SW480 (cell line): ENCODE measurements at places on chromosomes 11 and 22.
A peak's percentile ranks its signal among the peaks of the same experiment; 100 is the strongest.

DNA sequence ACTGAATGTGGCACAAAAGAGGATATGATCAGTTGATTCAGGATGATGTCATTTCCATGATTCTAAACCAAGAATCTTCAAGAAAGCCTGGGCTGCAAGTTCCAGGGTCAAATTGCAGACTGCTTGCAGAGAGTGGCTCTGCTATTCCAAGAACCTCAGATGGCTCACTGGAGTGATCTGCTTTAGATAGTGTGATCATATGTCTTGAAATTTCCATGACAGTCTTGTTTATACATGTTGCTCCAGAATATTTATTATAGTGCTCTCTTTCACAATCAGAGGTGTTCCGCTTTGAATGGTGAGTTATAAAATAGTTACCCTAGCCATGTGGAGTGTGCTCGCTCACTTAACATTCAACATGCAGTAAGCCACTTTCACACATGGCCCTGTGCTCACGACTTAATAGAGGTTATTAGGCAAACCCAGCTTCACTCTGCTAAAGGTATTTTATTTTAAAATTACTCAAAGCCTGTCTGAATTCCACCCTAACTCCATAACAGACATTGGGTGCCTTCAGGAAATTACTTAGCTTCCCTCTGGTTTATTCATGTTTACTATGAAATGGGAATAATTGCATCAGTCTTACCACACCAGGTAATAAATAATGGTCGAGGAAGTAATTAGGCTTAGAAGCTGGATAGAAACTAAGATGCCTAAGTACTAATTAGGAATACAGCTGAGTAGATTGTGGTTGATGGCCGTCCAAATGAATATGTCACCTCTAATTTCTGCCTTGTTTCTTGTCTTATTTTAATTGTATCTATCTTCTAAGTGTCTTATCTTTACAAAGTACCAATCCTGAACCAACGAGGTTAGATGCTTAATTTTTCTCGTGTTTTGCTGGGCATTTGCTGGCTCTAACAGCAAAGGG lies 187.9 kb downstream of the ETS1 start:
- no peak for DNase-seq

DNA sequence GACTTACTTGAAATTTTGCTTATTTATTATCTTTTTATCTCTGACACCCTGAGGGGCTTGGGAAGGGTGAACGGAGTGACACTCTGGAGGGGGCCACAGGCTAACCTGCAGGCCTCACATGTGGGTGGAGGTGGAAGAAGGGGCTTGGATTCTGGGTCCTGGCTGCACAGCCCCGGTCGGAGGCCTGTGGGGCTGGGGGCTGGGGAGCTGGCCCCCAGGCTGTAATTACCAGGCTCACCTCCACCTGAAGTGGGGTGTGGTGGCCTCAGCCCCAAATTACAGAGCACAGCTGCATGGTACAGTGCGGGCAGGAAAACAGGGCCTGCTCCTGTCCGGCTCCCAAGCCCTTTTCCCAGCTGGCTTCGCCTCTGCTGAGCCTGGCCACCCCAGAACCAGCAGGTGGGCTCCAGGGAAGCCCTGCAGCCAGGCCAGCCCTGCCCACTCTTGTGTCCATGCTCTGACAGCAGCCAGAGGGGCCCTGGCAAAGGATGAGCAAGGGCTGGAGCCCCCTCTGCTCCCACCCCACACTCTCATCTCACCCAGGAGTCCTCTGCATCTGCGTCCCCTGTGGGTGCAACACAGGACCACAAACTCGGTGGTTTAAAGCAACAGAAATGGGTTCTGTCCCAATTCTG lies 48.0 kb downstream of the IGF2 start:
- no peak for DNase-seq

- no peak for DNase-seq
Observed at GRCh38 chr22:19066531-19067271, 55.5 kb downstream of the DGCR2 start.

- DNase-seq: no peak
Observed at GRCh38 chr11:46099963-46100316, 21.3 kb downstream of the PHF21A start.

DNA sequence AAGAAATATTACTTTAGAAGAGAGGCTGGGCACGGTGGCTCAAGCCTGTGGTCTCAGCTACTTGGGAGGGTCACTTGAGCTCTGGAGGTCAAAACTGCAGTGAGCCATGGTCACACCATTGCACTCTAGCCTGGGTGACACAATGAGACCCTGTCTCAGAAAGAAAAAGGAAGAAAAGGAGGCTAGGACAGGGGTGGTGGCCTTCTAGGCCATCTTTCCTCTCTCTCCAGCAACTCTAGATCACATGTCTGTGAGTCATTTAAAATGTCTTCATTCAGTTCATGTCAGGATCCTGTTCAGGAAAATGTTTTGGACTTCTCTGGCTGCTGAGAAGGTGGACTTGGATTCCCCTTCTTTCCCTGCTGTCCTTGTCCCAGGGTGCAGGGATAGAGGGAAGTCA lies 53.3 kb downstream of the PPFIA1 start:
- no peak for DNase-seq

DNA sequence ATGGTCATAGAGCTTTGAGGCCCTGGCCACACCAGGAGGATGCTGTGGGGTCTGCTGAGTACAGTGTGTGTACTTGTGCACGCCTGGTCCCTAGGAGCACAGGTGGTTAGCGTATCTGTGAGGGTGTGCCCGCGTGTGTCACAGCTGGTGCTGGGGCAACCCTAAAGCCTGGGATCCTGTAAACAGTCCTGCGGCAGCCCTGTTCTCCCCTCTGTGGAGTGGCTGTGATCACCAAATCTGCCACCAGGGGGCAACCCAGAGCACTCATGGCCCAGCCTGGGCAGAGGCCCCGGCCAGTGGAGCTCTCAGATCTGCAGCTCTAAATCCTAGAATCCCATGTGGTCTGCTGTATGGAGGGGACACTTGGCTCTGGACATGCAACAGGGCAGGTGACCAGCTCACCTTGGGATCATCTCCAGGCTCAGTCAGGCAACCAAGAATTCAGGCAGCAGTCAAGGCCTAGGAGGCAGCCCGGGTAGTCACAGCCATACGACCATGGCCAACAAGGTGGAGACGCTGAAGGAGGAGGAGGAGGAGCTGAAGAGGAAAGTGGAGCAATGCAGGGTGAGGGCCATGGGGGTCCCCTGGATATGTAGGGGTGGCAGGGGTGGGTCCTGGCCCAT lies 3.9 kb downstream of the SH3BP1 start:
- DNase-seq: peak; percentile 42

GRCh38 chr22:29330753-29331152 lies 15.3 kb upstream of the RASL10A start:
- no peak for DNase-seq

DNA sequence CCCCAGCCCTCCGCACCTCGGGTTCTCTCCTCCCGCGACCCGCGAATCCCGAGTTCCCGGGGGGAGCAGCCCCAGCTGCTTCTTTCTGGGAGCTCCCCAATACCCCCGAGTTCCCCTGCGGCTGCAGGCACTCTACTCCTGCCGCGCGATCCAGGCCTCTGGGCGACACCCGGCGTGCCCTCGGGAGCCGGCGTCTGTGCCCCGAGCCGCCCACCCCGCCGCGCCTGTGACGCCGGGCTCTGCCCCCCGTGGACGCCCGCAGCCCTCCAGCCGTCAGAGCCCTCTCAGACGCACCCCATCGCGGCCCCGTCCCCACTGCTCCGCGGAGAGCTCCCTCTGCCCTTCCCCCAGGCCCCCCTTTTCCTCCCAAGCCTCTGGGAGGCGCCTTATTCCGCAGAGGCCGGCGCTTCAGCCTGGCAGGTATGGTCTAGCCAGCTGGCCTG lies 422 bp downstream of the GLB1L2 start:
- DNase-seq: peak; percentile 9

GRCh38 chr22:50518606-50519005 lies 6.8 kb downstream of the SCO2 start:
- DNase-seq: no peak

DNA sequence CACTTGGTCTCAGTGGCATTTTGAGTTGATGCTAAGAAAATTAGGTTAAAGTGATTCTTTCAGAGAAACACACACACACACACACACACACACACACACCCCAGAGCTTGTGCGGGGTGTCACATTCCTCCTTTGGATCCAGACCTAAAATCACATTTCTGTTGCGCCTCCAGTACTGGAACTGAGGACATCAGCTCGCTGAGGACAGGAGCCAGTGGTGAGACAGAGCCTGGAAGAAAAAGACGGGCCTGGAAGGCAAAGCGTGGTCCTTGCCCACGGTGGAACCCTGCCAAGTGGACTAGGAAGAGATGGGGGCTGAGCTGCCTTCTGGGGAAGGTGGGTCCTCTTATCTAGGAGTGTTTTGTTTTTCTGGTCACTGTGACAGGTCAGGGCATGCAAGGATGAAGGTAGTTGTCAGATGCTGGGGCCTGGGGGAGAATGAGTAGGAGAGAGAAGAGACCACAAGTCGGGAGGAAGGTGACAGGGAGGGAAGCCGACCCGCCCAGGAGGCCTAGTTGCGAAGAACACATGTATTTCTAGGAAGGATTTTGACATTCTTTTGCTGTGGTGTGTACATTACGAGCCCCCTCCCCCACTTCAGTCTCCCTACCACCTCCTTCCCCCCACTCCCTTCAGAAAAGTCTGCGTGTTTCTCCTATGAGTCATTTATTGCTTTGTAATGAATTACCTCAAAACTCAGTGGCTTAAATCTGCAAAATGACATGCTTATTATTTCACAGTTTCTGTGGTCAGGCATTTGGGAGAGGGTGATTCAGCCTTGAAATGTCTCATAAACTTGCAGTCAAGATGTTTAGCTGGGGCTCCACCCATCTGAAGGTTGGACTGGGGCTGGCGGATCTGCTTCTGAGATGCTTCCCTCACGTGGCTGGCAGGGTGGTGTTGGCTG lies 4.8 kb upstream of the ELFN2 start:
- DNase-seq: peak; percentile 91

DNA sequence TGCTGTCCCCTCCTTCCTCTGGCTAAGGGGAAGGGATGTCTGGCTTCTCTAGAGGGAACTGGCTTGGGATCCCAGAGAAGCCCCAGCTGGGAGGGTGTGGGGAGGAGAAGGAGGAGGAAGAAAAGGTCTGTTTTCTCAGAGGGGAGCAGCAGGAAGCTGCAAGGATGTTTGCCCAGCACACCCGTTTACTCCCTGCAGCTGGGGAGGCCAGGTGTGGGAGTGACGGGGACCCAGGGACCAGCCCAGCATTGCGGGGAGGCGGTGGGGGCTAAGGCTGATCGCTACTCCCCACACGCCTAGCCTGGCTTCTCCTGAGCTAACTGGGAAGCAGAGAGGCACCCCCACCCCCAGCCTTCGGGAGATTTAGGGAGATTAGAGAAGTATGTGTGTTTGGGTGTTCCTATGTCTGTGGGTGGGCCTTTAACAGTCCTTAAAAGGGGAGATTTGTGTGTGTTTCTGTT lies 3.9 kb downstream of the CREB3L1 start:
- no peak for DNase-seq

GRCh38 chr22:36257308-36257707 lies 4.4 kb downstream of the APOL1 start:
- no peak for DNase-seq

GRCh38 chr11:44567876-44568256 lies 2.4 kb downstream of the CD82 start:
- no peak for DNase-seq

DNA sequence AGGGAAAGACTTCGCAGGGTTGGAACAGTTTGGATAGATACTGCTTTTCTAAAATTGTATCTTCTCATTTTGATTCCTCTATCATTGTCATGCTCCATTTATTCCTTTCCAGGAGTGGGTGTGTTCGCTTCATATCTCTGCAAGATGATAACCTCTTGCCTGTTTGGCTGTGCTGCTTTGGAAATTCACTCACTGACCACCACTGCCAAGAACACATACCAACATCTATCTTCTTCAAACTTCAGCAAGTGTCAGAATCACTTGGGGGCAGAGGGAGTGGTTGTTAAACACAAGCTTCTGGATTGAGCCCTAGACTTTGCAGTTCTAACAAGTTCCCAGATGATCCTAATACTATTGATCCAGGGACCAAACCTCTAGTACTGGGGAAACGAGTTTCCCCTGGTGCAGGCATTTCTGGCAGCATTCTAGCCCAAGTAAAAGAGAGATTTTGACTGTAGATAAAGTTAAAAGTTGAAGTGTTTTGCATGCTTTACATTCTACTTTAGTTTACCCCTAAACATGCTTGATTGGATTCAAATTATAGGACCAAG lies 11.5 kb upstream of the DKK3 start:
- peak; percentile 17 for DNase-seq

GRCh38 chr22:49871482-49871881 lies 17.8 kb downstream of the ZBED4 start:
- DNase-seq: no peak

DNA sequence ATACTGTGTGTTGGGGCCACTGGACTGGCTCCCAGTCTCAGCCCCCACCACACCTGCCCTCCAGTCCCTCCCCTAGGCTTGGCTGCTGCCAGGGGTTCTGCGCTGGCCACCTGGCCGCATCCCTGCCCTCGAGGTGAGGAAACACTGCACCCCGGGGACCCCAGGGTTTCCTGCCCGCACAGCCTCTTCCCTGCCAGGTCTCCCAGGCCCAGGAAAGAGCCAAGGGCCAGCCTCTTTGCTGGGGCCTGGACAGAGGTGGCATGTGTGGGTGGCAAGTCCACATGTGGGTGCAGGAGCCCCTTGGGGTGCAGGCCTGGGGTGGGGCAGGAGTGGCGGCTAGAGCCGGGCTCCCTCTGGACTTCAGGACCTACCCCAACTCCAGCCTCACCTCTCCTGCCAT lies 2.5 kb downstream of the EPS8L2 start:
- DNase-seq: no peak

DNA sequence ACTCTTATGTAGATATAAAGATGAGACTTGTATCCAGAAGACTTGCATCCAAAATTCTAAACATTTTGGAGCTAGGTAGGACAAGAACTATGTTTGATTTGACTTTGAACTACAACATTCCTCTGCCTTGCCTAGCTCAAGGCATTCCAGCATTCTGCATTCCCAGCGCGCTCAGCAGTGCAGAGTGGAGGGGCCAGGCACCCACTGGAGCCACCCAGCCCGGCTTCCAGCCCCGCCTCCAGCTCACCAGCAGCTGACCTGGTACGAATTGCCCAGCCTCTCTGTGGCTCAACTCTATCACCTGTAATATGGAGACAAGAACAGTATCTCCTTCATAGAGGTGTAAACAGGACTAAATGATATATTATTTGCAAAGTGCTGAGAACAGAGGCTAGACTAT lies 28.8 kb downstream of the PRDM10 start:
- DNase-seq: peak; percentile 32

- no peak for DNase-seq
Observed at GRCh38 chr11:70494559-70495350, 96.4 kb downstream of the CTTN start.

DNA sequence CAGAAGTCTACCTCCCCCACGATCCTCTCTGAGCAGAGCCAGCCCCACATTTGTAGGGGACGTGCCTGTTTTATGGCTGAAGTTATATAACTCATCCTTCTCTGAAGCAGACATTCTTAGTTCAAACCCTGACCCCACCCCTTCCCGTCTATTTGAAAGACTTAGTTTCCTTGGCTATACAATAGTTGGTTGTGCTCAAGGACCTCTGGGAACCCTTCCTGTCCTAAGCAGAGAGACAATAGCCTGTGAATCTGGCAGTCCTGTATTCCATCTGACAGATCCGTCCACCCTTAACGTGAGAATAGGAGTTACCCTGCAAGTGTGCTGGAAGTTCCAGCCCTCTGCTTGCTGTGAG lies 75.2 kb downstream of the MN1 start:
- no peak for DNase-seq
